ENCODE measurements at places on chromosomes 2 and 18. TPM values are rescaled to one million over a fixed set of nuclear protein-coding genes. Genes with fewer than 3 reads are reported as not detected.

DNA sequence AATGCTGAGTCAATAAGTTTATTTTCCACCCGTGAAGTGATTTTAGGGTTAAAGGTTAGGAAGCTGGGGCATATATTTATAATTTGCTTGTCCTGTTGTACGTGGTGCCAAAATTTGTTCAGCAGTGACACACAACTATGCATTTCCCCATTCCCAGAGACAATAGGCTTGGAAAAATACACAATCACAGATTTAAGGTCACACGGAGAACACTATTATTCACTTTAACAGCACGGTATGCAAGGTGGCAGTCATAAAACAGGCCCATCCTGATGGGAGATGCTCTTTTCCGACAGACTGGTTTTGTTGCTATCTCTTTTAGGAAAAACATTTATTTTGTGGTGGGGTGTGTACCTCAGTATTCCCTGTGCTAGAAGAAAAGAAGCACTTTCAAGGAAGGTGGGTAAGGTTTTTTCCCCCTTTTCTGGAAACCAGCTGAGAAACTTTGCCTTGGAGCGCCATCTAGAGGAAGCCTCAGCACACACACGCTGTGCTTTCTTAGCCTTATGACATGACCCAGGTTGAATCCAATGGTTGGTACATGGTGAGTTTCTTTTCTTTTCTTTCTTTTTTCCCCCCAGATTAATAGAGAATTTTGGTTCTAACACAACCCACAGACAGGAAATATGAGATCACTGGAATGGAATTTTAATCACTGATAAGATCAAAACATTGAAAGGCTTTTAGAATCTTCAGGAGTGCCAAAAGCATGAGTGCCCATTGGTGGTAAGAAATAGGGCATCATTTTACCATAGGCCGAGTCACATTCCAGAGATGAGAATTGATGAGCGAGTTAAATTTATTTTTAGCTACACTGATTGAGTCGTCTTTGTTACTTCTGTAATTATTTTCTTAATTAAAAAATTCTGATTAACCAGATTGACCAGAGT lies 332.1 kb downstream of the AGPS start:
- peaks cover 5% of the 10 kb centered on the region for H3K4me1 ChIP-seq
- H3K4me3 ChIP-seq = no peak overlapping the region
- H3K36me3 ChIP-seq = no peaks in the 10 kb centered on the region
- peaks cover 3% of the 10 kb centered on the region for H3K27me3 ChIP-seq
- peak; percentile 58 for DNase-seq

DNA sequence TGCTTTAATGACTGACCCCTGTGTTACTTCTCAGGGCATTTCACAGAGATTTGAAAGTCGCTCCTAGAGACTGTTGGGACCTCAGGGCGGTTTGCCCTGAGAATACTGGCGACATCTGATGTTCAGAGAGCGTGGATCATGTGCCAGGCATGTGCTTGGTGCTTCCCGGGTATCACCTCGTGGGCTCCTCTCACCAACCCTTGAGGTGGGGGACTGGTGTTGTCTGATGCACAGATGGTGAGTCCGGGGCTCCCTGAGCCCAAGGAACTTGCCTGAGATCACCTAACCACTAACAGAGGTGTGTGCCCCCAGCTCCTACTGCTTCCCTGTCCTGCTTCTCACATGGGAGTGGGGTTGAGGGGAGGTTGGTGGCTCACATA lies 16.2 kb downstream of the ATOH8 start:
- H3K27ac ChIP-seq = peak overlapping the region; percentile 71
- no peak overlapping the region for H3K4me3 ChIP-seq
- peaks cover 29% of the 10 kb centered on the region for H3K36me3 ChIP-seq
- no peak for DNase-seq

DNA sequence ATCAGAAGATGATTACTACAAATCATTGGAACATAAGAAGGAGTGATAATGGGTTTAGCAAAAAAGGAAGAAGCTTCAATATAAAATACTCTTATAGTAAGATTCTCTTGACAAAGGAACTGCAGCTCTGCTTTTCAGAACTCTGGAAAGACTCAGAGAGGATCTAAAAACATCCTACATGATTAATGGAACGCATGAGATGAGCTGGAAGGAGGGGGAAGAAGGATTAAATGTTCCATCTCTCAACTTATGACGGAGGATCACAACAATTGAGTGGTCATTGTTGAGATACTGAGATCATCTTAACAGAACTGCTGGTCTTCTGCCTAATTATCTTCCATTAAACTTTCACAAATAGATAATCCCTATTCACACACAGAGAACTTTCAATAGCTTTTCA lies 267.5 kb upstream of the SLC8A1 start:
- DNase-seq = no peak
- no peak overlapping the region for H3K27ac ChIP-seq
- H3K36me3 ChIP-seq = no peaks in the 10 kb centered on the region
- no peaks in the 10 kb centered on the region for H3K27me3 ChIP-seq
- no peak overlapping the region for H3K4me3 ChIP-seq
- peaks cover 9% of the 10 kb centered on the region for H3K4me1 ChIP-seq

DNA sequence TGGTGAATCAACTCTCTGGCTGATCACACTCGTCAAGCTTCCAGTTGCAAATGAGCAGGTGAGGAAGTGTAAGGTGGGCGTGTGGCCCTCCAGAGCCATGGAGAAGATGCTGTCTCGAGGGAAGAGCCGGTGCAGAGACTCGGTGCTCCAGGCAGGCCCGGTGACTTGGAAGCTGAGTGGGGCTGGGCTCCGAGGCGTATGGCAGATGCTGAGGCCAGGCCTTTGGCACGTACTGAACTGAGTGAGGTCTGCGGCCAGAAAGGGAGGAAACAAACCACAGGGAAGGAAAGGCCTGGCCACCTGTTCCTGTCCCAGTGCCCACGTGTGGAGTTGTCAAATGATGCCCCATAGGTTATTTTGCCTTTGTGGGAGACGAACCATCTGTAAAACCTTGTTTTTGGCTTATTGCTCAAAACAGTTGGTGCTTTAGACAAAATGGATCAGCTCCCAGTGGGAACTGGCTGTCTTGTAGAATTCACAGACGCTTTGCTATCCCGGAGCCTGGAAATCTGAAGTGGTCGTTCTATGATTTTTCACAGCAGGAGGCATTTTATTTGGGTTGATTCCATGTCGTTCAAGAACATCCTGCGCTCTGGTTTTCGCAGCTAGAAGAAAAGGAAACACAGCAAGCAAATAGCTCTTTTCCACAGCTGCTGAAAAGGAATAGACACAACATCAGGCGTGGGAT lies 117.5 kb upstream of the TMEM18 start:
- H3K36me3 ChIP-seq = no peaks in the 10 kb centered on the region
- DNase-seq = no peak
- no peak overlapping the region for H3K4me3 ChIP-seq
- H3K4me1 ChIP-seq = no peaks in the 10 kb centered on the region

DNA sequence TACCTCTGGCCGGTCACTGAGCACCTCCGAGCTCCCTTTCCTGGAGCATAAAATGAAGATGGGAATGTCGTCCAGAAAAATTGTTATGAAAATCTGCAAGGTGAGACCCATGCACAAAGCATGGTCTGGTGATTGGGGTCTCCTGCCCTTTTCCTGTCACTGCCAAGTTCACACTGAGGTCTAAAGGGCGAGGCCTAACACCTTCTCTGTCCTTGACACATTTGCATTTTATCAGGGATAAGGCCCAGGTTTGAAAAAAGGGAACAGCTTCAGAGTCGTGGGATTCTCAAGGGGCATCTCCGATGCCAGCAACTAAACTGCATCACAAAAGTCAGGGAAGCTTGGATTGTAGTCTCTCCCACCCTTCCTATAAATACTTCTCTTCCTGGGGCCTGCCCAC lies 24.7 kb downstream of the GNAL start:
- no peak overlapping the region for H3K4me3 ChIP-seq
- H3K27ac ChIP-seq = no peak overlapping the region
- H3K27me3 ChIP-seq = peaks cover 16% of the 10 kb centered on the region
- H3K36me3 ChIP-seq = no peaks in the 10 kb centered on the region

GRCh38 chr2:187168720-187169713 lies 279.0 kb downstream of the CALCRL start:
- H3K4me3 ChIP-seq = no peak overlapping the region
- H3K27me3 ChIP-seq = no peaks in the 10 kb centered on the region
- no peak for DNase-seq

GRCh38 chr2:37560863-37561614 lies 110.4 kb downstream of the CDC42EP3 start:
- H3K27me3 ChIP-seq = no peaks in the 10 kb centered on the region
- no peak for DNase-seq
- peak overlapping the region; percentile 98 for H3K27ac ChIP-seq
- no peaks in the 10 kb centered on the region for H3K36me3 ChIP-seq
- H3K4me1 ChIP-seq = peaks cover 35% of the 10 kb centered on the region

DNA sequence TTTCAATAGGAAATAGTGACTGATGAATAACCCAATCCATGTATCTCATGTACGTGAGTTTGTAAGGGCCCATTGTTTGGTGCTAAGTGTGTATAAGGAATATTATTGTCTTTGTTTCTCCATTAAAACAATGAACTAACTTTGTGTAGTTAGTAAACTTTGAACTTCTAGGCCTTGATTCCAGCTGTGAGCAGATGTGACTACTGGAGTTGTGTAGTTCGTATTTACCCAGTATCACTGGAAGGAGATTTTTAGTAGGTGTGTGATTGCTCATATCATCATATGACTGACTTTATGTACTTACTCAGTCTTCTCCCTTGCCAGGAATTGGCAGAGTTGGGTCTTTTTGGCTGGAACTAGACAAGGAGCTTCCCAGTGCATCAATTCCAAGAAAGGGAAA lies 227.4 kb downstream of the AGPS start:
- no peak for DNase-seq
- no peak overlapping the region for H3K4me3 ChIP-seq
- H3K36me3 ChIP-seq = no peaks in the 10 kb centered on the region
- H3K27me3 ChIP-seq = no peaks in the 10 kb centered on the region
- H3K4me1 ChIP-seq = peaks cover 4% of the 10 kb centered on the region
- H3K27ac ChIP-seq = no peak overlapping the region

DNA sequence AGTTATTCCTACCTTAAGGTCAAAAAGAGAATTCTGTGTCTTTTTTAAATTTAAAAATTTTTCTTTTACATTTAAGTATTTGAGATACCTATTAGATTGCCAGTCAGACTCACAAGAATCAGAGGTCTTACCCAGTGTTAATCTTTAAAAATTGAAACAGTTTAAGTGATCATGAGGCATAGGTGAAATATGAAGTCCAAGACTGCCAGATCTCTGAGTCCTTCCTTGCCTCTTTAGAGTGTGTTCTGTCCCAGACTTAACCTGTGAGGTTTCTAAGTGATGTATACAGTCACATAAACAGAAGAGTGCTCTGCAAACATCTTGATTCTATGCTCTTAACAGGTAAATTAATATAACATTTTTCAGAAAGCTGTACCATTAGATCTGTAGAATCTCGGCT lies 40.6 kb downstream of the ACTR3 start:
- no peaks in the 10 kb centered on the region for H3K4me1 ChIP-seq
- H3K27ac ChIP-seq = no peak overlapping the region
- peaks cover 100% of the 10 kb centered on the region for H3K36me3 ChIP-seq
- DNase-seq = no peak

DNA sequence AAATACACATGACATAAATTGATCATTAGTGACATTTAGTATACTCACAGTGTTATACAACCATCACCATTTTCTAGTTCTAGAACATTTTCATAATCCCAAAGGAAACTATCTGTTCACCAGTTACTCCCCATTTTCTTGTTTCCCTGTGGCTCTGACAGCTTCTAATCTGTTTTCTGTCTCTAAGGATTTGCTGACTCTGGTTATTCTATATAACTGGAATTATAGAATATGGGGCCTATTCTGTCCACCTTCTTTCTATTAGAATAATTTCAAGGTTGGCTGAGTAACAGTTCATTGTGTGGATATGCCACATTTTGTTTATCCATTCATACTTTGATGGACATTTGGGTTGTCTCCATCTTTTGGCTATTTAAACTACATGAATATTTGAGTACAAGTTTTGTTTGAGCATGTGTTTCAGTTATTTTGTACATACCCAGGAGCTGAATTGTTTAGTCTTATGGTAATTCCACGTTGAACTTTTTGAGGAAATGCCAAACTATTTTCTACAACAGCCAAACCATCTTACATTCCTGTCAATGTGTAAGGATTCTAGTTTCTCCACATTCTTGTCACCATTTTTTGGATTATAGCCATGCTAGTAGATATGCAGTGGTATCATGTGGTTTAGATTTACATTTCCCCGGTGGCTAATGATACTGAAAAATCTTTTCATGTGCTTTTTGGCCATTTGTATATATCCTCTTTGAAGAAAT lies 20.5 kb downstream of the KIAA1328 start:
- no peak for DNase-seq
- no peaks in the 10 kb centered on the region for H3K27me3 ChIP-seq
- H3K27ac ChIP-seq = no peak overlapping the region

- no peak for DNase-seq
- peaks cover 11% of the 10 kb centered on the region for H3K36me3 ChIP-seq
- no peaks in the 10 kb centered on the region for H3K4me1 ChIP-seq
Measured at GRCh38 chr2:121333834-121334558, 49.0 kb upstream of the TFCP2L1 start.

- no peak overlapping the region for H3K4me3 ChIP-seq
- no peak overlapping the region for H3K27ac ChIP-seq
- DNase-seq = no peak
- peaks cover 10% of the 10 kb centered on the region for H3K4me1 ChIP-seq
- H3K36me3 ChIP-seq = no peaks in the 10 kb centered on the region
- no peaks in the 10 kb centered on the region for H3K27me3 ChIP-seq
Measured at GRCh38 chr2:9140645-9141044, 66.0 kb upstream of the ASAP2 start.

DNA sequence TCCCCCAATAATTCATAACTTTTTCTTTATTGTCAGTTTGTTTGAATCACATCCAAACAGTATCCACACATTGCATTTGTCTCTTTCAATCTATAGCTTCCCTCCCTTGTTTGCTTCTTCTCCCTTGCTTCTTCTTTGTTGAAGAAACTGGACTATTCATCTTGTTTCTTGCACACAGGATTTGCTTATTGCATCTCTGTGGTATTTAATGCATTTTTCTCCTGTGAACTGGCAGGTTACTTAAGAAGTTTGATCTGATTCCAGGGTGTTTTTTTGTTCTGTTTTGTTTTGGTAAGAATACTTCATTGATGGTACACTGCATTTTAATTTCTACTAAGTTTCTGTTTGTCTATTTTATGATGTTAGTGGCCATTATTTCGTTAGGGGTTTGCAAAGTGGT lies 166.8 kb downstream of the CAMKMT start:
- no peak overlapping the region for H3K4me3 ChIP-seq
- H3K27ac ChIP-seq = no peak overlapping the region
- H3K36me3 ChIP-seq = no peaks in the 10 kb centered on the region
- H3K27me3 ChIP-seq = no peaks in the 10 kb centered on the region
- DNase-seq = no peak

- no peak overlapping the region for H3K4me3 ChIP-seq
- no peaks in the 10 kb centered on the region for H3K27me3 ChIP-seq
- no peak overlapping the region for H3K27ac ChIP-seq
- no peaks in the 10 kb centered on the region for H3K36me3 ChIP-seq
Measured at GRCh38 chr2:84939426-84940087, 31.4 kb upstream of the KCMF1 start.

The CKAP2L gene
- 25.1 TPM for total RNA-seq

The SMPD4 gene
- total RNA-seq = 25.7 TPM

The REG3A gene
- not detected for total RNA-seq

The ICOS gene
- total RNA-seq = not detected

The ANKRD30BL gene
- total RNA-seq = not detected

The COL4A4 gene
- total RNA-seq = not detected

Data from SJSA1 (cell line).